Right hindlimb (tissue), 1 donor: ENCODE measurements at places on chromosomes 3 and 15.

- DNase-seq: no peak
Measured at GRCh38 chr3:193693774-193694173, 100.8 kb downstream of the OPA1 start.

- DNase-seq: no peak
Measured at GRCh38 chr3:105101603-105102002, 265.1 kb upstream of the ALCAM start.

- DNase-seq: no peak
Measured at GRCh38 chr3:147756476-147756875, 347.3 kb downstream of the ZIC1 start.

GRCh38 chr3:110504901-110505300 is 566.7 kb upstream of the NECTIN3 start:
- DNase-seq: no peak

DNA sequence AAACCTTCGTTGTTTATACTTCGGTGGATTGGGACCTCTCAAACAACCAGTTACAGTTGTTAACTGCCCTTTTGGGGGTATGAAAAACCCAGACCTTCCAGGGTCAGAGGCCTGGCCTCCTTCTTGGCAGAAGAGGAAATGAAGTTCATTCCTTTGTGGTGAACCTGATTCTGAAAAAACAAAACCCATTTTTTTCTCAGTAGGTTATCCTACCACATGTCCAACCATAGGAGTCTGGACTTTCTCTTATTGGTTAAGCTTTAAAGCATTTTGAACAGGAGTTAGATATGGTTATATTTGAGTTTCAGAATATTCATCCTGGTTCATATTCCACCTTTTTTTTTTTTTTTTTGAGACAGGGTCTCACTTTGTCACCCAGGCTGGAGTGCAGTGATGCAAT is 7.2 kb upstream of the LACTB start:
- no peak for DNase-seq

DNA sequence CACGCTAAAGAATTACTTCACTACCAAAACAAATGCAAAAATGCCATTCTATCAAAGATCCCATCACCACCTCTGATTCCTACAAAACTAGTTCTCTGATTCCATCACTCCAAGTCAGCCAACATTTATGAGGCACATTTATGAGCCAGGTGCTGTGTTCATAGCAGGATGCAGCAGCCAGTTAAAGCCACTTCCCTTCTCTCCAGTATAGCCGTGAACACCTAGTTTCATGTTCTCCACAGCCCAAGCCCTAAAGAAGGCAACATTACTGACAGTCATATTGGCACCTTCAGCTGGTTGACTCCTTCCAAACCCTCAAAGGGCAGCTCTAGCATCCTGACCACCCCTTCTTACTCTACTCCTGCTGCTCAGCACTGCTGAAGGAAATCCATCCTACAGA is 36.4 kb downstream of the RYK start:
- no peak for DNase-seq
